ENCODE measurements at places on chromosomes 5 and 9.

DNA sequence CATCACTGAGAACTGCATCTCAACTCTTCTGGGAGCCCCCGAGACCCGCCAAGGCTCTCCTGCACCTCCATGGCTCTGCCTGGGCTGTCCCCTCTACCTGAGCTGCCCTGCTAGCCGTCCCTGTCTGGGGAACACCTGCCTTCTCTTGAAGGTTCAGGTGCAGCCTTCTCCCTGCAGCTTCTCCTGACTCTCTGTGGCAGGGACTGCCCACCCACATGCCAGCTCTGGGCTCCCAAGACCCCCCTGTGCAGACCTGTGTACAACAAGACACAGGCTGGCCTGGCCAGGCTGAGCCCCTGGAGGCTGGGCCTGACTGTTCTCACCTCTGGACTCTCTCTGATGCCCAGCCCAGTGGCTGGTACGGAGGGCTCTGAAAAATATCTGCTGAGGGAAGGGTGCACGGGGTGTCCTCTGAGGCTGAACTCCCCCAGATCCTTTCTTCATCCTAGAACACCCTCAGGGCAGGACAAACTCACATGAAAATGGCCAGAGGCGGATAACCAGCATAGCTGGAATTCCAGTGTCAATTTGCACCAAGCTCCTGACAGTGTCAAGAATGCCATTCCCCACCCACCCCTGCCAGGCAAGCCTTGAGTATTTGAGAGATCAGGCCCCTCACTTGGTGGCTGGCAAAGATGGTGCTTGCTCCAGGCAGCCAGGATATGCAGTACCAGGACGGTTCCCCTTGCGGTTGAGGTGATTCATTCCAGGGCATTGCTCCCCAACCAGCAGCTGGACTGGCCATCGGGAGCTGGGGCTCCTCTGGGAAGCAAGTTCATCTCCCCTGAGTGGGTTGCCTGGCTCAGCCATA, 40.9 kb upstream of the SLC25A51 start:
- no peak for DNase-seq

DNA sequence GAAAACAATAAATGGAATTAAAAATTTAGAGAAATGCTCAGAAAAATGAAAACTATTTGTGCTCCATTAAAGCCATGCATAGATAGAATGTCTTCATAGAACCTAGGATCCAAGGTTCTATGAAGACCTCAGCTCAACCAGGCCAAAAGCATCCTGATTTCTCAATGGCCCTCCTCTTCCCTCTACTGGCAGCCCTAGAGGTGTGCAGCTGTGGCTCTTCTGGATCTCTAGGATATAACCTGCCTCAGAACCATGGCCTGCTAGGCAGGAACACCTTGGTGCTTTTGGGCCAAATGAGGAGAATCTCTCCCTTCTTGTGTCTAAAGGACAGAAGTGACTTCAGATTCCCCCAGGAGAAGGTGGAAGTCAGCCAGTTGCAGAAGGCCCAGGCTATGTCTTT, 15.1 kb downstream of the IFNA1 start:
- no peak for DNase-seq

- no peak for DNase-seq
These were observed 677.0 kb downstream of the NR2F1-AS1 start for GRCh38 chr5:92904021-92904420.

- DNase-seq = no peak
These were observed 42.0 kb upstream of the ORM1 start for GRCh38 chr9:114280636-114281472.

GRCh38 chr5:80989883-80990282, 29.7 kb downstream of the RASGRF2 start:
- no peak for DNase-seq

DNA sequence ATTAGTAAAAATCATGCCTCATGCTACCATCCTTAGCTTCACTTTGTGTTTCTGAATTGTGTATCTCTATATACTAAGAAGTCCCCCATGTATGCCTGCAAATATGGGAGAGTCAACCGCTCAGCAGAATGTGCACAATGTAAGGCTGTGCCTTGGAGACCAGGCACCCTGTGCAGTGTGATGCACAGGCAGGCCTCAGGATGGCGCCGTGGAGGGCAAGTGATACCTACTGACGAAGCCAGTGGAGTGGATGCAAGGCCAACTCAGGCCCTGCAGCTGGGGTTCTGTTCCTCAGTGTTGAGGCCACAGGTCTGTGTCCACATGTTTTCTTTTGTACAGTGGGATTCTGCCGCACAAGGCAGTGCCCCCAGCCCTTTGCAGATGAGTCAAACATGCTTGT, 28.4 kb downstream of the SYK start:
- DNase-seq = no peak

GRCh38 chr5:55959208-55959607, 35.6 kb downstream of the IL6ST start:
- no peak for DNase-seq

- DNase-seq = no peak
These were observed 81.5 kb upstream of the RASEF start for GRCh38 chr9:83144492-83144891.

- no peak for DNase-seq
These were observed 176.6 kb upstream of the KCNN2 start for GRCh38 chr5:114185274-114185673.

- no peak for DNase-seq
These were observed 13.1 kb upstream of the NFIB start for GRCh38 chr9:14327036-14327435.

DNA sequence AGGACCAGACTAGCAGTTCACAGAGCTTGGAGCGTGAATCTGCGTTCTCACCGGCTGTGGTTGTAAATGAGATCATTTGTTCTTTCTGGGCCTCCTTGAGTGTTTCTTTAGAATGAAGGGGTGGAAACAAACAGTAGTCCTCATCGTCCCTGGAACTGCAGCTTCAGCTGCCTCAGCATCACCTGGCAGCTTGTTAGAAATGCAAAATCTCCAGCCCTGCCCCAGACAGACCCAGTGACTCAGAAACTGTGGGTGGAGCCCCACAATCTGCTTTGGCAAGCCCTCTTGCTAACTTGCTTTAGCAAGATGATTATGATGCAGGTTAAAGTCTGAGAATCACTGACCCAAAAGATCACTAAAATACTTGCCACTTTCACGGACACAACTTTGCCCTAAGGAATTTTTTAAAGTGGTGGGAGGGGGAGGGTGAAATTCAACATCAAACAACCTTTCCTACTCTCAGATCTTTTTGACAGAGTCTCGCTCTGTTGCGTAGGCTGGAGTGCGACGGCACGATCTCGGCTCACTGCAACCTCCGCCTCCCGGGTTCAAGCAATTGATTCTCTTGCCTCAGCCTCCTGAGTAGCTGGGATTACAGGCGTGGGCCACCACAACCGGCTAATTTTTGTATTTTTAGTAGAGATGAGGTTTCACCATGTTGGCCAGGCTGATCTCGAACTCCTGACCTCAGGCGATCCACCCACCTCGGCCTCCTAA, 86.0 kb downstream of the BRINP1 start:
- DNase-seq = peak; percentile 30

GRCh38 chr5:76294573-76294972, 108.5 kb upstream of the IQGAP2 start:
- DNase-seq = no peak

DNA sequence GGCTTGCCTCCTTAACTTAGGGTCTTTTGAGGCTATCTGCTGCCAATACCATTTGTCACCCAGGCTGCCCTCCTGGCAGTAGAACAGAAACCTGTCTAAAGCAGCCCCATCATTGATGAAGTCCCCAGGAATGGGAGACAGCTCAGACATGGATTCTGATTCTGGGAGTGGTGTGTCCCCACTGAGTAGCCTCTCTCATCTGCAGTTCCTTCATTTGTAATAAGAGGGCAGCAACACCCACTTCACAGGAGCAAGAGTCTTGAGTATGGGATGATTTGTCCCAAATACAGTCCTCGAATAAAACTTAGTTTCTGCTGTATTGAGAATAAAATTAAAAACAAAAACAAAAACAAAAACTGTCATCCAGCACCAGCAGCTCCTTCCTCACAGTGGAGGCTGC, 167.6 kb downstream of the ASTN2 start:
- no peak for DNase-seq

DNA sequence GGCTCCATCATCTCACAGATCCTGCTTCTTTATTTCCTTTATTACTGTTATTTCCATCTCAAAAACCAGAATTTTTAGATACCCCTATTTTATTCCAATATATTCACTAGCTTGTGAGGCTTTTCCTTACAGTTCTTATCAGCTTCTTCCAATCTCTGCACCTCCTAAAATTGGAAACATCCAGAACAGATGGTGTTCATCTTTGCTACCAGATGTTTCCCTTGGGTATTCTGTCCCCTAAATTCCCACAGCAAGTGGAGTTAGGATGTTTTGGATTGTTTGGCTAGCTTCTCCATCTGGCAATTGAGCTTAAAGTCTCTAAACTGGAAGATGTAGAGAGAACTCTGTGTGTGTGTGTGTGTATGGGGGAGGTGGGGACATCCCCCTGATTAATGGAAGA, 580.4 kb downstream of the DTWD2 start:
- DNase-seq = no peak

DNA sequence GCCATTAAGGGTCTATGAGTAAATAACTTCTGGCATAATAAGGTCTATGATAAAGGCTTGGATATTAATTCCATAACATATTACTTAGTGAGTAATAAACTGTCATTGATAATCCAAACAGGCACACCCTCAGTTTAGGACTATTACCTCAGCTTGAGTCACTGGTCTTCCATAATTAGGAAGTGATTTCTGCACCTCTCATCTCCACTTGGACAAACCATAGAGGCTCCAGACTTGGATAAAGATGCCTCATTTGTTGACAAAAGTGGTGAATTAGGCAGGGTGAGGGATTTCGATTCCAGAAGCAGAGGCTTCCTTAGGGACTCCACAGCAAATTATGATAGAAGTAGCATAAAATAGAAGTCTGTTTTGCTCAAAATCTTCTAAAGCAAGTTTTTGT, 127.5 kb upstream of the MTAP start:
- no peak for DNase-seq

GRCh38 chr5:176180781-176181180, 57.4 kb upstream of the SIMC1 start:
- no peak for DNase-seq

- no peak for DNase-seq
These were observed 1.6 kb upstream of the DHFR start for GRCh38 chr5:80656425-80656824.

DNA sequence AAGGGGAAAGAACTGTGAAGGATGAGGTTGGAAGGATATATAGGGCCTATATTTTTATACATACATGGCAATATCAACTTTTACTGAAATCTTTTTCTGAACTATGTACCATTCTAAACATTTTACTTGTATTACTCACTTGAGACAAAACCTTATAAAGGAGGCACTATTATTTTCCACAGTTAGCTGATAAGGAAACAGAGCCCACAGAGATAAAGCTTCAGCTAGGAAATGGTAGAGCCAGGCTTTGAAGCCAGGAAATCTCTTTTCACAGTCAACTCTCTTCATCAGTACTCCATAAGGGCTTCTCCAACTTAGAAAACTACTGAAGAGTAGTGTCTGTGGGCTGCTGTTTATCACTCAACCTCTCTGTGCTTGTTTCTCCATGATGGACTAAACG, 613.7 kb downstream of the PRELID2 start:
- no peak for DNase-seq

DNA sequence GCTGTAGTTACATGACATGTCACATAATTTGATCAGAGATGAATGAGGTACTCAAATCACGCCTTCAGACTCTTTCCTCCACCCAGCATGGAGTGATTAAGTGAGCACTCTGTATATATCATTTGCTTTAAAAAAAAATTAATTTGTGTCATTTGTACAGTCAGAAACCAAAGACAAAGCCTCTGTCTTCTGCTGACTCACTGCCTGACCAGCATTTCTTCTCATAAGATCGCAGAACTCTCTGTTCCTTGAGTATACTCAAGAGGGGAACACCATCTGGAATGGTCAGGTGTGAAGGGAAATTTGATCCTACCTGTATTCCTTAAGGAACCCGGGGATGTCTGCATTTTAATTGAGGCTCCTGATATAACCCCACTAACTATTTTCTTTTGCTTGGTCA, 254.4 kb downstream of the FAM114A2 start:
- no peak for DNase-seq

GRCh38 chr9:96173640-96174039, 128.3 kb downstream of the HSD17B3 start:
- DNase-seq = no peak

- DNase-seq = no peak
These were observed 127.6 kb downstream of the ST8SIA4 start for GRCh38 chr5:100775533-100775855.

- no peak for DNase-seq
These were observed 210.8 kb downstream of the TSSK1B start for GRCh38 chr5:113223831-113224604.

DNA sequence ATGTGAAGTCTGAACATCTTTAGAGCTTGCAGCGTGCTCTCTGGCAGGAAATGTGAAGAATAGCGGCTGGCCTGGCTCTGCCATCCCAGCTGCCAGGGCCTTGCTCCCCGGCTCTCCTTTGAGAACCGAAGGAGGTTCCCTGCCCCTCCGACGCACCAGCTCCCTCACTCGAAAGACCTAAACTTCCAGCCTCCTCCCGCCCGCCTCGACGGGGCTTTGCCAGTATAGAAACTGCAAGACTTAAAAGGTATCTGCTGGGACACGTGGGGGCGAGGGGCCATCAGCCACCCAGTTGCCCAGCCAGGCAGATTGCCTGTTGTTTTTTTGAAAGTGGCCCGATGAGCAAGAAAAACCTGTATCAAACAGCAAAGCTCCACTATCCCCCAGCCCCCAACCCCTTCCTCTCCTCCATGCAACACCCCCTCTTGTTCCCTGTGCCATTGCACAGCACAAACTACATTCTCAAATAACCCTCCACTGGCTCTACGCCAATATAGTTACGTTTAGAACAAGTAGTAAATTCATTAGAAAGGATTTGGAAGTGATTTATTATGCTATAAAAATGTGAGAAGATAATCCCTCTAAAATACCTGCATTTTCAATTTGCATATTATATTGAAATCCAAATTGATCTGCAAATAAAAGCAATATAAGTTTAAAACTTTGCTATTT, 331.9 kb downstream of the MED10 start:
- DNase-seq = no peak

DNA sequence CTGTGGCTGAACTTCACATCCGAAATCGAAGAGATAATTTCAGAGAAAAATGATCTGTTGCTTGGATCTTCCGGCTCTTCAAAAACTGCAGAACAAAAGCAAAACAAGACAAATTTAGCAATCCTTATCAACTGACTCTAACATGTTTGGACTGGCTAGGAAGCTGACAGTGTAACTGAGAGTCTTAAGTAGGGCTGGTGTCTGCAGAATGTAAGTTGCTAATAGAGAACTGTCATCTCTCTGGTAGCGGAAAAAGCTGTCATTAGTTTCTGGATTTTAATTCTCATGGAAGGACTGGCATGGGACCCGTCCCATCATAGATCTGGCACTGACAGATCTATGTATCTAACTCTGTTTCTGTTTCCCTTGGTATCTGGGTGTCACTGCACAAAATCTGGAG, 84.4 kb upstream of the GPR151 start:
- no peak for DNase-seq

- DNase-seq = no peak
These were observed 717.4 kb downstream of the NR2F1-AS1 start for GRCh38 chr5:92863666-92864065.

DNA sequence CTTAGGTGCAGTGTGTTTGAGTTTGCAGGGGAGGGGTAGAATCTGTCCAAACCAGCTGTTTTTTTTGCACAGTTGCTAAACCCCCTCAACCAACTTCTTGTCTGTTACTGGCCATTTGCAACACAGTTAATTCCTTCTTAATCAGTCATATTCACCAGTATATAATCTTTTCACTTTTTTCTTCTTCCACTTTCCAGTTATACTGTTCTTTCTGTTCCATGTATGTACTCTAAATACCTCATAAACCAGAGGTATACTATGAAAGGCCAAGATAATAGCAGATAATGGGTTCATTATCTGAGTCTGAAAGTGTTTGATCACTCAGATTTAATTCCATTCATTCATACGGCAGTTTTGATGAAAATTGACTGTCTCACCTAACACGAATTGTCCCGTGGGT, 11.1 kb downstream of the SMAD5 start:
- DNase-seq = no peak

Data from retina (tissue), 1 donor.